ENCODE measurements at places on chromosomes 7 and 10.

GRCh38 chr7:21495731-21496130 lies 47.1 kb upstream of the DNAH11 start:
- no peak for DNase-seq

DNA sequence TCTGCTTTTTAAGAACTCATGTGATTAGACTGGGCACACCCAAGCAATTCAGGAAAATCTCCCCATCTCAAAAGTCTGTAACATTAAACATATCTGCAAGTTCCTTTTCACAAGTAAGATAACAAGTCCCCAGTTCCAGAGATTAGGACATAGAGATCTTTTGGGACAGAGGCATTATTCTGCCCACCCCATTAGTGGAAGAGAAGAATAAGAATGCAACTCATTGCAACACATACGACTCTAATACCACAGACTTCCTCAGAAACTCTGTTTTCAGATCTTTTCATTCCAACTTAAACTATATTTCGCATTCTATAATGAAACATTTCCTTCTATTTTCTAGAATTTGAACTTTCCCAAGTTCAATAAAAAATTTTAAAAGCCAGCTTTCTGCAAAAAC lies 137.7 kb downstream of the SEMA3C start:
- no peak for DNase-seq

GRCh38 chr10:33187427-33187999 lies 147.0 kb downstream of the NRP1 start:
- no peak for DNase-seq

DNA sequence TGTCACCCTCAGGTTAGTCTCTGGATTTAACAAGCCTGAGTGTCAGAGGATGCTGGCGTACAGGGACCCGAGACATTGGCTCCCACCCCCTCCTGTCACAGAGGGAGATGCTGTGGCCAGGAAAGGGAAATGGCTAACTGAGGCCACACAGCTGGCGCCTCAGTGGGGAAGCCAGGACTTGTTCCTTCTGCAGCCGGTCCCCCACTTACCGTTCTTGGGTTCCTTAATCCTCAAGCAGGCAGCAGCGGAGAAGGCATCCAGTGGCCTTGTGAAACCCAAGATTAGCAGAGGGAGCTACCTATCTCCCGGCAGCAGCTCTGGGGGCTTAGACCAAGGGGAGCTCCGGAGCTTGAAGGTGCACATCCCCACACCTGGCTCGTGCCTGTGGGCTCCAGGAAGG lies 65.4 kb downstream of the NEURL1 start:
- DNase-seq, result no peak

Measured in cardiac muscle cell (in vitro differentiated cells and primary cell).